ENCODE measurements at places on chromosomes 7 and 10. TPM values are rescaled to one million over a fixed set of nuclear protein-coding genes. Genes with fewer than 3 reads are reported as not detected.

Gene EFCAB10
- not detected for total RNA-seq

Gene CCDC71L
- total RNA-seq, result 49.8 TPM

DNA sequence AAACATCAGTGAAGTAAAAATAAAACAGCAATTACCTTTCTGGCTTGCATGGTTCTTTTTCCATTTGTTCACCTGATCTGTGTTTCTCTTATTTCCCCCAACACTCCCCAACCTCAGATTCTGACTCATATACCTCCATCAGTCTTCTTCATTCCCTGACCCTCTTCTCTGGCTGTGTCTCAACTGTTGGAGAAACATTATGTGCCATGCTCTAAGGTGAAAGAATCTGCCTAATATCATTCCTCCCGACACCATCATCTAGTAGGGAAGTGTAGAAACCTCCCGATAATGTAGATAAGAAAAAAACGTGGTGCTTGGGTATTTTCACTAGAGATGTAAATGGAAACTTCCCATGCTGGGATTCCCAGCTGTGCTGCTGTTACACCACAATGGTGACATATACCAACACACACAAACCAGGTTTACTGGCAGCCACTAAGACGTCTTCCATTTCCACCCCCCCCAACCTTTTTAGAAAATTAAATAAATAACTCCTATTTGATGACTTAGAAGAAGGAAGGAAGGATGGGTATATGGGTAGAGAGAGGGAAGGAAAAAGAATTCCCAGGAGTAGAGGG is 63.4 kb downstream of the OSBPL3 start:
- H3K27ac ChIP-seq, result no peak overlapping the region
- no peaks in the 10 kb centered on the region for H3K36me3 ChIP-seq
- H3K27me3 ChIP-seq, result no peaks in the 10 kb centered on the region
- no peak overlapping the region for H3K4me3 ChIP-seq
- peaks cover 27% of the 10 kb centered on the region for H3K4me1 ChIP-seq

- H3K27me3 ChIP-seq, result no peaks in the 10 kb centered on the region
- H3K36me3 ChIP-seq, result no peaks in the 10 kb centered on the region
- H3K4me1 ChIP-seq, result peaks cover 34% of the 10 kb centered on the region
- DNase-seq, result no peak
- no peak overlapping the region for H3K27ac ChIP-seq
These were observed 9.7 kb downstream of the CAMK1D start for GRCh38 chr10:12358863-12359564.

- H3K4me3 ChIP-seq, result no peak overlapping the region
- DNase-seq, result no peak
- H3K27me3 ChIP-seq, result no peaks in the 10 kb centered on the region
- no peaks in the 10 kb centered on the region for H3K36me3 ChIP-seq
- H3K27ac ChIP-seq, result no peak overlapping the region
- no peaks in the 10 kb centered on the region for H3K4me1 ChIP-seq
These were observed 101.4 kb upstream of the PITRM1 start for GRCh38 chr10:3273966-3274365.
